ENCODE measurements at places on chromosomes 3 and 15.

DNA sequence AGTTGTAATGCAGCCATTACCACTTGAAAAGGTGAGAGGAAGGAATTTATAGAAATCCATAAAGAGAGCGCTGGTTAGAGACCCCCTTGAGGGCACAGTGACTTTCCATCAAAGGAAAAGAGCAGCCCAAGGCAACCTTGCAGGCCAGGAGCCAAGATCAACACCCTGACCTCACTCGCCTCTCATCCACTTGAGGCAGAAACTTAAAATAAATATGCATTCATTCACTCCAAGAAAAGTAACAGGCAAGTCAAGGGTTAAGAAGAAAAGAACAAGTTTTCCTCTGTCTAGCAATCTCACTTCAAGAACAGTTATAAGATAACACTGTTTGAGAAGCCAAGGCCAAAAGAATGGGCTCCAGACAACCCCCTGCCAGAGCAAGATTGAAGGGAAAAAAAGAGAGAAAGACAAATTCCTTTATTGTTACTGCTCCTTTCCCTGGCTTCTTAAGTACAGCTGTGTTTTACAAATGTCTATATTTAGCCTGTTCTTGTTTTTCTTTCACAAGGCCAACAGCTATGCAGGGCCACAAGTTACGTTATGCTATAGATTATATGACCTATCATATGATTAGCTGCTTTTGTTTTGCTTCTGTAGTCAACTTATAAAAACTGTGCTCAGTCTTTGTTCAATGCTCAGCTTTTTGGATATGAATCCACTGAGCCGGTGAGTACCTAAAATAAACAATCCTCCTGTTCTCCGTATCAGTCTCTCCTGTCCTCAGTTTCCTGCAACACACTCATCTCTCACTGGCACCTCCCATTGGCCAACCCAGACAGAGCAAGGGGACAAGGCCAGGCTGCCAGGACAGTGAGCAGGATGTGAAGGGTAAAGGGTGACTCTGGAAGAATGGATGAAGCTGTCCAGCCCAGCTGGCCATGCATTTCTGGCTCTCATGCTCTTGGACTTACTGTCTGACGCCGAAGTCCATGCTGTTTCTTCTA, 15.8 kb upstream of the SSUH2 start:
- no peak for DNase-seq

DNA sequence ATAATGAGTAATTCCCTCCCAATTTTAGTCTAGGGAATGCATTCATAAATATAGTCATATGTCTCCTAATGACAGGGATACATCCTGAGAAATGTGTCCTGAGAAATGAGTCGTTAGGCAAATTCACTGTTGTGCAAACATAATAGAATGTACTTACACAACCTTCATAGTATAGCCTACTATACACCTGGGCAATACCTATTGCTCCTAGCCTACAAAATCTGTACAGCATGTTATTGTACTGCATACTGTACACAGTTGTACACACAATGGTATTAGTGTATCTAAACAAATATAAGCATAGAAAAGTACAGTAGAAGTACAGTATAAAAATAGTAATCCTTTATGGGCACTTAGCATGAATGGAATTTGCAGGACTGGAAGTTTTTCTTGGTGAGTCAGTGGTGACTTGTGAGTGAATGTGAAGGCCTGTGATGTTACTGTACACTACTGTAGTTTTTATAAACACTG, 6.6 kb downstream of the DTWD1 start:
- no peak for DNase-seq

DNA sequence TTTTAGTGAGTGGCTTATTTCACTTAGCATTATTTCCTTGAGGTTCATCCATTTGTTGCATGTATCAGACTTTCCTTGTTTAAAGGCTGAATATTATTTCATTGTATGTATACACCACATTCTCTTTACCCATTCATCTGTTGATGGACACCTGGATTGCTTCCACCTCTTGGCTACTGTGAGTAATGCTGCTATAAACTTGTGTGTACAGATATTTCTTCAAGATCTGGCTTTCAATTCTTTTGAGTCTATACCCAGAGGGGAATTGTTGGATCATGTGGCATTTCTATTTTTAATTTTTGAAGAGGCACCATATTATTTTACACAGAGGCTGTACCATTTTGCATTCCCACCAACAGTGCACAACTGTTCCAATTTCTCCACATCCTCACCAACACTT, 313.5 kb downstream of the RPLP1 start:
- no peak for DNase-seq

DNA sequence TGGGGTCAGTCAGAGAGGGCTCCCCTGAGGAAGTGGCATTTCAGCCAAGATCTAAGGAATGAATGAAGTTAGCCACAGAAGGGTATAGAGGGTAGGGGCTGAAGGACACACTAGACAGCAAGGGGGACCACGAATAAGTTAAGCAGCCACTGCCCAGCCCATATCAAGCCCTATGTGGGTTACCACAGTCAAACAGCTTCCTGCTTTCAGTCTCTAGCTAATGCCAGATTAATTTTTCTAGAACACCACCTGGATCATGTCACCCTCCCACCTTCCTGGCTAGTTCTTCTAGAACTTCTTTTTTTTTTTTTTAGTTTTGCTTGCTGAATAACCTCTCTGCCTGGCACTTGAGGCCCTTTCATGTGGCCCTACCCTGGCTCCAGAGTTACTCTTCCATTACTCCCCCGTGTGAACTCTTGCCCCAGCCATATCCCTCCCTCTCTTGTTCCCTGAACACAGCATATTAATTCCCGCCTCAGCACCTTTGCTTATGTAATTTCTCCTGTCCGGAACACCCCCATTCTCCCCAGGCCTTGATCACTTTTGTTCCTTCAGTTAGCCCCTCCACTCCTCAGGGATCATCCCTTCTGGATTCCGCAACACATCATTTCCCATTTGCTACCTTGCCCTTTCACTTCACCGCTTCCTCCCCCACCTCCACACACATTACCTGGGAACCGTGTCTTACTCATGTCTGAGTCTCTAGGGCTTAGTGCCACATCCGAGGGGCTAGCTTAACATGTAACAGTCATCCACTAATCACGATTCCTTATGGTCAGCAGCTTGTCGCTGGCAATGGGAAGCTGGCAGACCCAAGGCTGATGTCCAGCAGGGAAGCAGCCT, 20.6 kb upstream of the BNC1 start:
- no peak for DNase-seq

DNA sequence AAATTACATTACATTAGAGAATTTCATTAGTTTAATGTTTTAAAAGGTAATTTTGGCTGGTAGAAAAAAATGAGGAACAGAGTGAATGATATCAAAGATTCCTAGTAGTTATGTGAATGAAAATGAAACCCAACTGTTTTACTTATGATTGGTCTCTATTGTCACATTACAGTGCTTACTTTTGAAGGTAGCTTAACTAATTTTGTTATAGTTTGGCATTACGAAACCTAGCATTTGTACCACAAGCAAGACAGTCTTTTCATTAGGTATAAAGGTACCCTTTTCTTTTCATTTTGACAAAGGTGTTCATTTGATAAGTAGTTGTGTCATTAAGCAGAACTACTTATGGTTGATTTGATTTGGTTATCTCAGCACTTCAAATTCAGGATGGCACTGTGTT, 6.9 kb downstream of the SELENOT start:
- DNase-seq, result no peak

Measured in esophagus squamous epithelium (tissue), 5 donors.